GM23338 (cell line): ENCODE measurements at places on chromosomes 4 and X. TPM values are rescaled to one million over a fixed set of nuclear protein-coding genes. Genes with fewer than 3 reads are reported as not detected.

DNA sequence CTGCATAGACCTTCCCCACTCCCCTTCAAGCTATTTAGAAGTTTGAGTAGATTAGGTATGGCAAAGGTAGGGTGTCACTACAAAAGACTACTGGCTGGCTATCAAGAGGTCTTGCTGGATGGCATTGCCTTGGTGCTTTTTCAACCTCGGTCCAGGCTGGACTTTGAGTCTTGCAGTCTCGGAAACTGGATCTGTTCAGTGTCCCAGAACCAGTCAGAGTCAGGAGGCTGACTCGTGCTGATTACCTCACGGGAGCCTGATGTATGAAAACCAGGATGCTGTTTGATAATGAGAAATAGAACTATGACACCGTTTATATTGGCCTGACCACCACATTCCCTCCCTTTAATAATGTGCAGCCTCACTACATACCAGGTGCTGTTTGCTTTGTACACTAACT lies 2.7 kb upstream of the PHKA1 start:
- no peak overlapping the region for H3K27ac ChIP-seq
- 0 out of 2 replicates have a peak, but pooled peaks cover 9% of the 10 kb centered on the region for H3K27me3 ChIP-seq
- H3K4me3 ChIP-seq: no peak overlapping the region
- H3K36me3 ChIP-seq: no peaks in the 10 kb centered on the region
- DNase-seq: no peak

IL21 gene
- not detected in 2 replicates for total RNA-seq

SMC1A gene
- 43.5 and 63.3 TPM in 2 replicates for total RNA-seq

- H3K36me3 ChIP-seq: no peaks in the 10 kb centered on the region
- H3K4me3 ChIP-seq: no peak overlapping the region
- no peaks in the 10 kb centered on the region for H3K27me3 ChIP-seq
- no peaks in the 10 kb centered on the region for H3K4me1 ChIP-seq
- DNase-seq: no peak
Measured at GRCh38 chrX:112056886-112057285, 25.7 kb downstream of the TRPC5 start.

TBC1D9 gene
- total RNA-seq: 0.56 and 0.66 TPM in 2 replicates

TMSB15C gene
- 3.9 and 5.8 TPM in 2 replicates for total RNA-seq

MAGIX gene
- total RNA-seq: 0.83 and 2.1 TPM in 2 replicates

GRCh38 chr4:143133977-143134376 lies 50.7 kb upstream of the USP38 start:
- H3K36me3 ChIP-seq: no peaks in the 10 kb centered on the region
- no peak overlapping the region for H3K27ac ChIP-seq
- H3K4me1 ChIP-seq: no peaks in the 10 kb centered on the region
- DNase-seq: no peak
- no peak overlapping the region for H3K4me3 ChIP-seq
- no peaks in the 10 kb centered on the region for H3K27me3 ChIP-seq

DNA sequence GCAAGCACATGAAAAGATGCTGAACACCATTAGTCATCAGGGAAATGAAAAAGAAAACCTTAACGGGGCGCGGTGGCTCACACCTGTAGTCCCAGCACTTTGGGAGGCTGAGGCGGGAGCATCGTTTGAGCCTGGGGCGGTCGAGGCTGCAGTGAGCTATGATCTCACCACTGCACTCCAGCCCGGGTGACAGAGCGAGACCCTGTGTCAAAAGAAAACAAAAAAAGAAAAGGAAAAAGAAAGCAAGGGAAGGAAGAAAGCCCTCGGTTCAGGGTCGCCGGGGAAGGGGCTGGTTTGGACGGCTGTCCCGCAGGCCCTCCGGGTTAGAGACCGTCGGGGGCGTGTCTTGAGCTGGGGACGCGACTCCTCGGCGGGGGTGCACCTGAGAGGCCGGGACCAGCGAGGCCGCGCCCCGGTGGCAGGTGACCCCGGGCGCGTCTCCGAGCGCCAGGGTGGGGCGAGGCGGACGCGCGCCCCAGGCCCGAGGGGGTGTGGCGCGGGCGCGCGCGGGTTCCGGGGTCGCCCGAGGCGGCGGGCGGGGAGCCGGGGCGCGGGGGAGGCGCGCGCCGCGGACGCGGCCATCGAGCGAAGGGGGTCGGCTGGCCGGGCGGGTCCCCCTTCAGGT lies 478 bp upstream of the PLXNA3 start:
- DNase-seq: peak; percentile 80
- H3K27me3 ChIP-seq: no peaks in the 10 kb centered on the region; the same call in 1 of the 2 replicates
- no peaks in the 10 kb centered on the region for H3K4me1 ChIP-seq
- no peaks in the 10 kb centered on the region for H3K36me3 ChIP-seq
- peak overlapping the region; percentile 34 for H3K4me3 ChIP-seq

SLC25A31 gene
- total RNA-seq: not detected in 2 replicates

DNA sequence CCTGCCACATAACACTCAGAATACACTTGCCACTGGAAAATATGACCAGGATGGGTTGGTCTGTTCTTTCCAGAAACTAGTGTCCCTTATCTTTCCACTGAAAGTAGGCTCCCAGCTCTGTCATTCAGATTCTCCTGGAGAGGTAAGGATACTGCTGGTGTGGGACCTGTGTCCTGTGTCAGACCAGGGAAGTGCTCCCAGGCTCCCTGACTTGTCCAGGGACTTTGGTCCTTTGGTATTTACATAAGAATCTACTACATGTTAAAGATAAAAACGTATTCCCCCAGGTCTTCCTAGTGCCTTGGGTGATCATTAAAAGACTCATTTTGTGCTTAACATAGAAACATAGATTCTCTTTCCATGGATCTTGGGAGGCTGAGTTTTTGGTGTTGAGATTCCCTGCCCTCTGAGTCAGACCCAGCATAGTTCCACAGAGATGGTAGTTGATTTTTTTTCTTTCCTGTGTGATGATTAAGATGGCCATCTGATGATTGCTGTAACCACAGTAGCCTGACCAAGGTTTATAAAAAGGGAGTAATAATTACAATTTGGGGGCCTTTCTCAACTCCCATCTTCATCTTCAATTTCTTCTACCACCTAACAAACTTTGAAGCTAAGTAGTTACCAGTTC lies 159.8 kb upstream of the JADE1 start:
- no peaks in the 10 kb centered on the region for H3K27me3 ChIP-seq
- H3K4me3 ChIP-seq: no peak overlapping the region
- H3K36me3 ChIP-seq: 0 out of 2 replicates have a peak, but pooled peaks cover under 1% of the 10 kb centered on the region
- peaks cover 32% of the 10 kb centered on the region for H3K4me1 ChIP-seq

GPRASP1 gene
- 1.9 and 2.6 TPM in 2 replicates for total RNA-seq

DNA sequence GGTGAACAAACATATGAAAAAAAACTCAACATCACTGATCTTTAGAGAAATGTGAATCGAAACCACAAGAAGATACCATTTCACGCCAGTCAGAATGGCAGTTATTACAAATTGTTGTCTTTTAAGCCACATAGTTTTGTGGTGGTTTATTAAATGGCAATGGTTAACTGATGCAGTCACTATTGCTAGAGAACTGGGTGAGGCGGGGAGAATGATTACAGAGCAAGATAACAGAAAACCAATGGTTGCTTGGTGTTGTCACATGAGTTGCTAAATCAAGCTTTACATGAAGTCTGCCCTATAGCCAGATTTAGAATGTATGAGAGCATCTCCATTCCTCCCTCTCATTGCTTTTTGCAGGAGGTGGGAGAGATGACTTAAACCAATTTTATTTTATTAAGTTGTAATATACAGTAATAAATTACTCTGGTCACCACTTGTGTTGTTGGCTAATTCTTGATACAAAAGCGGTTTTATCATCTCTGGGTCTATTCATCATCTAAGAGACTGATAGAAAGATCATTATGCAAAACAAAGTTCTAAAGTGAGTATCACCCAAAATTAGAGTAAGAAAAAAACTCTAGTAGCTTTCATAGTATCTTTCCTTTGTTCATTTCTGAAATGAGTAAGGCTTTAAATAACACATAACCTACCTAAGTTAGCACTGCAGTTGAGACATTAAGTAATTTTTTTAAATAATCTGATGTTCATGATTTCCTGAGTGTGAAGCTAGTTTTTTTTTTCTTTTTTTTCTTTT lies 859.5 kb downstream of the STIM2 start:
- no peaks in the 10 kb centered on the region for H3K4me1 ChIP-seq
- H3K4me3 ChIP-seq: no peak overlapping the region
- H3K36me3 ChIP-seq: no peaks in the 10 kb centered on the region
- no peaks in the 10 kb centered on the region for H3K27me3 ChIP-seq

GRCh38 chrX:47484885-47485284 lies 1.9 kb upstream of the ZNF41 start:
- DNase-seq: no peak
- H3K4me1 ChIP-seq: no peaks in the 10 kb centered on the region
- no peaks in the 10 kb centered on the region for H3K36me3 ChIP-seq
- no peaks in the 10 kb centered on the region for H3K27me3 ChIP-seq
- H3K27ac ChIP-seq: no peak overlapping the region

- peak; percentile 63 for DNase-seq
- H3K4me3 ChIP-seq: no peak overlapping the region
- H3K4me1 ChIP-seq: no peaks in the 10 kb centered on the region
- H3K36me3 ChIP-seq: no peaks in the 10 kb centered on the region
- H3K27ac ChIP-seq: no peak overlapping the region
- no peaks in the 10 kb centered on the region for H3K27me3 ChIP-seq
Measured at GRCh38 chr4:47933840-47934239, 19.5 kb upstream of the NFXL1 start.

DNA sequence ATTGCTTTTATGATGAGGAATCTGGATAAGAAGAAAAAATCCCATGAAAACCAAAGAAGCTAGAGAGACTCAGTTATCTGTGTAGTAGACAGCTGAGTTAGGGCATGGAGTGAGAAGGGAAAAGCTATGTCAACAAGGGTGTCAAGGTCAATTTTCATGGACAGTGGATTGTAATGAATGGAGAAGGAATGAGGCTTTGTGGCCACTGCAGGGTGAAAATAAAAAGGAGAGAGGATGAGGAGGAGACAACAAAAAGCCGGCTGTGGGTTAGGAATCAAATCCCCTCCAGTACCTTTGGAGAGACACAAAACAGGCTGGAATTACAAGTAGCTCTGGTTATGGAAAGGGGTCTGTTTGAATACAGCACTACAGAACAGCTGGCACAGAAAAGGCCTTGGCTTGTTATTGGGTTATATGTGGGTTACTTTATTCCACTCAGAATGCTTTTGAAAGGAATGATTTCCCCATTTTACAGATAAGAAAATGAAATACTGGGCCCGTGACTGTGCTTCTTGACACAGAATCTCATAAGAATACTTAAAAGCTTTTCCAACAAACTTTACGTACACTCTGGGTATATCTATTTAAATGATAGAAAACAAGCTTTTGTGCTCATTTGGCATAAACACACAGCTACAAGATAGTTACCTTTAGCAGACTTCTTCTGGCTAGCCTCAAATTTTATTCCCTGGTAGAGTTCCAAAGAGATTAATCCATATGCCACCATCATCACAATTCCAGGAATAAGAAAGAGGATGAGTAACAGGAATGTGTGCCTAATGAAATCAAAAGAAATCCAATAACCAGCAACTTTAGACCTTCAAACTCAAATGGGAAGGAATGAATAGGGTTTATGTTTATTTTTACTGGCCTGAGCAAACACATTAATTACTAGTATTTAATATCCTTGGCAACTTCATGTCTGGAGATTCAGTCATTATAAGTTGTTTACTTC lies 7.5 kb downstream of the CCKAR start:
- peaks cover 14% of the 10 kb centered on the region for H3K4me1 ChIP-seq
- H3K27me3 ChIP-seq: no peaks in the 10 kb centered on the region
- no peak for DNase-seq
- H3K36me3 ChIP-seq: no peaks in the 10 kb centered on the region
- no peak overlapping the region for H3K4me3 ChIP-seq
- no peak overlapping the region for H3K27ac ChIP-seq

METTL14 gene
- total RNA-seq: 39.3 and 45.2 TPM in 2 replicates

- H3K4me3 ChIP-seq: no peak overlapping the region
- no peak for DNase-seq
- no peaks in the 10 kb centered on the region for H3K27me3 ChIP-seq
- no peak overlapping the region for H3K27ac ChIP-seq
- peaks cover 32% of the 10 kb centered on the region for H3K4me1 ChIP-seq
- no peaks in the 10 kb centered on the region for H3K36me3 ChIP-seq
Measured at GRCh38 chr4:134915355-134915754, 713.8 kb upstream of the PABPC4L start.

DNA sequence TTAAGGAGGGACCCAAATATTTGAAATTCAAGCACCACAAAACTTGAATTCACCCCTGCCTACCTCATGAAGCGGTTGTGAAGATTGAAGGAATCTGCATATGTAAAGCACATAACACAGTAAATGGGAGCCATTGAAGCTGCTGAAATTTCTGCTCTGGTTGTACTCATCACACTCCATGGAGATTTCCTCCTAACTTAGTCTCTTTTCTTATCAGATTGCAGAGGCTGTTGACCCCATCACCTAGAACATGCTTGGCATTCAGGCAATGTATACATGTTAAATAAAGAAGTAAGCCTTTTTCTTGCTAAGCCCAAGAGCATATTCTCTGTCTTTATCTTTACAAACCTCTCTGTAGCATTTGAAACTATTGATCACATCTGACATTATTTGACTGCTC lies 104.9 kb upstream of the TNIP3 start:
- H3K27ac ChIP-seq: no peak overlapping the region
- peak; percentile 20 for DNase-seq
- no peaks in the 10 kb centered on the region for H3K36me3 ChIP-seq
- peaks cover 10% of the 10 kb centered on the region for H3K4me1 ChIP-seq
- no peaks in the 10 kb centered on the region for H3K27me3 ChIP-seq
- no peak overlapping the region for H3K4me3 ChIP-seq

DNA sequence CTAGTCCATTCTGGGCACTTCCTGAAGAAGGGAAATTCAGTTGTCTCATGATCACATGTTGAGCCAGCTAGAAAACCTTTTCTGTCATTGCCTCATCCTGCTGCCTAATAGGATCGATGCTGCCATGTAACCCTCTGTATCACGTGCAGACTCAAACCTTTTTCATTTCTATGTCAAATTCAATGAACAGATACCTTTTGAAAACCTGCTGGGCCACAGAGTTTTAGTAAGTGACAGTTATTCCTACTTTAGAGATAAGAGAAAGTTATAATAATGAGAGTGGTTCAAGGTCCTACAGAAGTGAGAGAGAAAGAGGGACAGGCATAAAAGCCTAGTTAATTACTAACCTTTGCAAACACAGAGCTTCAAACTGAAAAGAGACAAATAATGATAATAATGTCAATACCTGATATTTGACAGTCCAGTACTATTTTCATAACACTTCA lies 46.0 kb downstream of the MAOA start:
- H3K27ac ChIP-seq: no peak overlapping the region
- H3K36me3 ChIP-seq: no peaks in the 10 kb centered on the region
- no peaks in the 10 kb centered on the region for H3K27me3 ChIP-seq
- H3K4me3 ChIP-seq: no peak overlapping the region
- H3K4me1 ChIP-seq: no peaks in the 10 kb centered on the region

DNA sequence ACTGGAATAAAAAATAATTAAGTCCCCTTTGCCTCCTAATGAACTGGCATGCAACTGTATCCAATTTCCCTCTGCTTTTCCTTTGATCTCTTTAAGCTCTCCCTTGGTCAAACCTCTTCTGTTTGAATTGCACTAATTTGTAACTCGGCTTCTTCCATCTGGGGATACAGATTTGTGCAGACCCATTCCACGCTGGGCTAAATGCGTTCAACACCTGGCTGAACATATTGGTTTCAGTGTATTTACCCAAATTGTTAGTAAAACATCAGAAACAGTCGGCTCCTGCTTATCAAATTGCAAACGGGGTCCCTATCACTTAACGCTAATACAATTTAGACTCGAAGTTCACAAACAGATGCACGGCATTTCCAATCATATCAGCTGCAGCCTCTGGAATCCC lies 124.9 kb upstream of the TAPT1 start:
- DNase-seq: no peak
- no peak overlapping the region for H3K4me3 ChIP-seq
- no peaks in the 10 kb centered on the region for H3K36me3 ChIP-seq
- H3K27ac ChIP-seq: no peak overlapping the region
- peaks cover 13% of the 10 kb centered on the region; the same call in 1 of the 2 replicates for H3K4me1 ChIP-seq
- H3K27me3 ChIP-seq: no peaks in the 10 kb centered on the region
